Retina (tissue), 1 donor: ENCODE measurements at places on chromosomes 1 and 21.

DNA sequence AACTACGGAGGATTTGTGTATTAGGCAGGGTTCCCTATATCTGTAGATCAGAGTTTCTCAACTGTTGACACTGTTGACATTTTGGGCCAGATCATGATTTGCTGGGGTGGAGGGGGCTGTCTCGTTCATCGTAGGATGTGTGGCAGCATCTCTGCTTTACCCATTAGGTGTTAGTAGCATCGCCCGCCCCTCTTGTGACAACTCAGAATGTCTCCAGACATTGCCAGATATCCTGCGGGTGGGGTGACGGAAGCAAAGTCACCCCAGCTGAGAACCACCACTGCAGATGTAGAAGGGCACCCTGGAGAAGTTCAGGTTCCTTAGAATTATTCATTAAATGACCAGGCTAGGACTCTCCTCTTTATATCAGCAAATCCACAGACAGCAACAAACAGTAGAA lies 125.9 kb downstream of the CLIC6 start:
- no peak for DNase-seq

DNA sequence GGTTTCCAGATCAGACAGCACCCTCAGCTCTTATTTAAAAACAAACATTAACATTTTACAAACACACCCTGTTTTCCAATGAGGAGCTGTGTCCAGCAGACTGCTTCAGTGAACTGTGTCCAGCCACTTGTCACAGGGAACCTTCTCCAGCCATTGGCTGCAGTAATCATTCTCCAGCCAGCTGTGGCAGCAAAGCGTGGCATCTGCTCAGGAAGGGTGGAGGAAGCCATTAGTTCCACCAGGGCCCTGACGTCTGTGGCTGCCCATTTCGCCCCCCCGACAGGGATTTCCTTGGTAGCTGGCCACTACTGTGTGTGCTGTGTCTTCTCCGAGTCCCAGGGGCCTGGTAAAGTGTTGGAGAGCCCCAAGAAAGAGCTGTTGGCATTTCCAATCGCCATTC lies 62.9 kb upstream of the SELENON start:
- DNase-seq = no peak

- no peak for DNase-seq
Observed at GRCh38 chr1:174265282-174265681, 106.0 kb downstream of the RABGAP1L start.

GRCh38 chr1:164794356-164794755 lies 235.4 kb downstream of the PBX1 start:
- DNase-seq = no peak

DNA sequence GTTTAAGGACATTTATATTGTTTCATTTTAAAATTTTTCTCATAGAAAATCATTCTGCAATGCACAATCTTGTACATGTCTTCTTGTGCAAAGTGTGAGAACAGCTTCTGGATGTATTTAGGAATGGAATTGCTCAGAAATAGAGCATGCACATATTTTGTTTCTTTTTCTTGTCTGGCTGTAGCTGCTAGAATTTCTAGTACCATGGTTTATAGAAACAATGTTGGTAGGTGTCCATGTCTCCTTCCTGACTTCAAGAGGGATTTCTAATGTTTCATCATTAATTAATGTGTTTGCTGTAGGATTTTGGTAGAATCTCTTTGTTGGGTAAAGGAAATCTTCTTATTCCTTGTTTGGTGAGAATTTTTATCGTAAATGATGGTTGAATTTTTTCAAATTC lies 99.0 kb downstream of the RYR2 start:
- DNase-seq = no peak

DNA sequence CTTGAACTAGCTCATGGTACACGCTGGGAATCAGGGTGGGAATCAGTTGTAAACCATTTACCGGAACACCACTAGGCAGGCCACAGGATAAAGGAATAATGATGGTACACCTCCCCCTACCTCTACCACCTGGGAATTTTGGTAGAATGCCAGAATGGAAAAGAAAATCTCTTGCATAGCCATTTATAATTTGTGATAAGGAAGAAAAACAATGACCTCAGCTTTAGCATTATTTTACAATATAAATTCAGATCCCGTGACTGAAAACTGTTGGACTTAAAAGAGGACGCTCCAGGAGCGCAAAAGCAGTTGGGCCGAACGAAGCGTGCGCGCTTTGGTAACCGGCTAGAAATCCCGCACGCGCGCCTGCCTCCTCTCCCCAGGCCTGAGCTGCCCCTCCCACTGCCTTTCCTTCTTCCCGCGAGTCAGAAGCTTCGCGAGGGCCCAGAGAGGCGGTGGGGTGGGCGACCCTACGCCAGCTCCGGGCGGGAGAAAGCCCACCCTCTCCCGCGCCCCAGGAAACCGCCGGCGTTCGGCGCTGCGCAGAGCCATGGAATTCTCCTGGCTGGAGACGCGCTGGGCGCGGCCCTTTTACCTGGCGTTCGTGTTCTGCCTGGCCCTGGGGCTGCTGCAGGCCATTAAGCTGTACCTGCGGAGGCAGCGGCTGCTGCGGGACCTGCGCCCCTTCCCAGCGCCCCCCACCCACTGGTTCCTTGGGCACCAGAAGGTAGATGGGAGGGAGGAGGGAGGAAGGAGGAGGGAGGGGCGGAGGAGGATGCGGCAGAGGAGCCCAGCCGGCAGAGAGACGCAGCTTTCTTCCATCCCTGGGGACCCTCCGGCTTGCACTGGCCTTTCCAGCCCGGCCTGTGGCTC lies at the start of gene CYP4X1:
Gene CYP4X1 (plus strand): TSS at position 402 of the 873 bp plus-strand sequence. CDS start 149 bp downstream, at position 551.
- peak; percentile 76 for DNase-seq

GRCh38 chr1:92094090-92094489 lies 13.9 kb downstream of the BTBD8 start:
- DNase-seq = no peak

GRCh38 chr21:46570631-46571030 lies 34.3 kb downstream of the S100B start:
- DNase-seq = no peak

- no peak for DNase-seq
Observed at GRCh38 chr1:94063379-94063778, 57.6 kb downstream of the ABCA4 start.

DNA sequence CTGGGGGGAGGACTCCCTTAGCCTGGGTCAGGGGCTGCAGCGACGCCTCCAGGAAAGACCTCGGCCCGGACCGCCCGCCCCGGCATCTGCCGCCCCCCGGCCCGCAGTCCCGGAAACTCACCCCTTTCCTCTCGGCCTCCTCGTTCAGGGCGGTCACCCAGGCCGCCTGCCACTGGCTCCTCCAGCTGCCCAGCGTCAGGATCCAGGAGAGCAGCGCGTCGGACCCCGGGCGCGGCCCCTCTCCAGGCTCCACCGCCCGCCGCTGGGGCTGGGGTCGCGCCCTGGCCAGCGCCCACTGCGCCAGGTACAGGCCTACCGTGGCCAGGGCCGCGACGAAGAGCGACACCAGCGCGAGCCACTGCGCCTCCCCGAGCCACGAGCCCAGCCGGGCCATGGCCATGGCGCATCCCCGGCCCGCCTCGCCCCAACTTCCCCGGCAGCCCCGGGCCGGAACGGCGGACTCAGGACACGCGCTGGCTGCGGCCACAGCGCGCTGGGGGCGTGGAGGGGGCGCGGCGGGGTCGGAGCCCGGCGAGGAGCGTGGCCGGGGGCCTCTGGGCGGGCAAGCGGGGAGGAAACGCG lies 478 bp downstream of the C2CD2 start:
- peak; percentile 72 for DNase-seq

- no peak for DNase-seq
Observed at GRCh38 chr1:235941876-235942624, 75.3 kb upstream of the LYST start.

DNA sequence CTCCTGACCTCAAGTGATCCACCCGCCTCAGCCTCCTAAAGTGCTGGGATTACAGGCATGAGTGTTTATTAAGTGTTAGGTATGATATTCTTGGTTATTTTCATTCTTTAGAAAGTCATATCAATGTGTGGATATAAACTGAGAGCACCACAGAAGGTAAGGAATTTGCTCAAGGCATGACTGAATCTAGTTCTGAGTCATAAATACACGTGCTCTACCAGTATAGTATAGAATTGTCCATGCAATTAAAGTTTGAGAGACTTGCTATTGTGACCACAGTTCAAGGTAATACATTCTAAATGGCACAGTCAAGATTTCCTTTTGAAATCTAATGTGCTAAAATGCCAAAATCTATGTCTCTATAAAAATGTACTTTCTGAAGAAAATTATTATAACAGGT lies 401.1 kb upstream of the CHRM3 start:
- no peak for DNase-seq

DNA sequence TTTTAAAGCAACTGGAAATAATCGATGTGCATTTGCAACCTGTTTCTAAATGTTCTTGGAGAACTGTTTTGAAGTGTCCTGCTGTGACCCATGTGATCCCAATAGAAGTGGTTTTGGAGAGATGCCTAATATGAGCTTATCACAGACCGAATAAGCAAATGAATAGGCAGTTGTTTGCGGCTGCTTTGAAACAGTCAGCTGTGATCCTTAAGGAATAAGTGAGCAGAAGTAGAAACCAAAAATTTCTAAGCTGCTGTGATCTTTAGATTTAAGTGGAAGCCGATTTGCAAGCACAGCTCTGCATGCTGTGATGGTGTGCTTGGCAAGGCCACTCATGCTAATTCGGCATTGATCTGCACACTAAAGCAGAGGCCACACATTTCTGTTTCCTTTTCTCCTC lies 329.5 kb upstream of the DUSP10 start:
- no peak for DNase-seq

DNA sequence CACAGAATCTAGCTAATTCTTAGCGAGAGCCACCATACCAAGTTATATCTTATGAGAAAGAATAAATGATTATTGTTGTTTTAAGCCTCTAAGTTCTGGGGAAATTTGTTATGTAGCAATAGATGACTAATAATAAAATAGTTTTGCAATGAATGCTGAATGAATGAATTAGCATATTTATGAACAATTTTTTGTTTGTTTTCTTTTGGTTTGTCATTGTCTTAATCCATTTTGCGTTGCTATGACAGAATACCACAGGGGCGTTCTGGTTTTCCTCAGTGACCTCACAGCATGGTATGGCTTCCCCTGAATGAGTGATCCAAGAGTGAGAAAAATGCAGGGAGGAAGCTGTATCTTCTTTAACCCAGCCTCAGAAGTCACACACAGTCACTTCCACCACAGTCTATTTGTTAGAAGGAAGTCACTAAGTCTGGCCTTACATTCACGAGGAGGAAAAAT lies 53.8 kb upstream of the HPDL start:
- DNase-seq = no peak

DNA sequence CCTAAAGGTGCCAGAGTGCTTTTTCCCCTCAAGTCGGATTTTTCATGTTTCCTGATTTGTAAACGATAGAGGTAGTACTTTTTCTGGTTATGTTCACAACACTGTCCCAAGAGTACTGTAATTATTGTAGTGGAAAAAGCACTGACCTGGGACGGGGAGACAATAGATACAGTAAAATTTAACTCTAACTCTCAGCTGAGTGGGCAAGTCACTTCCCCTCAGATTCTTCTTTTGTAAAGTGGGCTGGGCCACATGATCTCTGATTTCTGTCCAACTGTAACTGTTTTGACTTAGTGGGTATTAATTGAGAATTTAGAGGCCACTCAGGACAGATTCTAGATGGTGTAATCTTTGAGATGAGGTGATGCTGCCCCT lies 19.1 kb downstream of the MARCKSL1 start:
- no peak for DNase-seq

DNA sequence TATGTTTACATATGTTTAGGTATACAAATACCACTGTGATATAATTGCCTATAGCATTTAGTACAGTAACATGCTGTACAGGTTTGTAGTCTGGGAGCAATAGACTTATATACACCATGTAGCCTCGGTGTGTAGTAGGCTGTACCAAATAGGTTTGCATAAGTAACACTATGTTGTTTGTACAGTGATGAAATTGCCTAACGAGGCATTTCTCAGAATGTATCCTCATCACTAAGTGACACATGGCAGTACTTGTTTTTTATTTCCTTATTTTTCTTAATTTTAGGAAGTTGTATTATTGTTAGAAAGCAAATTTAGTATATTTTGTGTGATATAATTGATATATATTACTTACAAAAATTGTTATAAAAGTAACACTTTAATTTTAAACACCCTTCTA lies 840.9 kb downstream of the LTN1 start:
- no peak for DNase-seq

GRCh38 chr1:8211883-8212579 lies 105.9 kb upstream of the SLC45A1 start:
- no peak for DNase-seq

DNA sequence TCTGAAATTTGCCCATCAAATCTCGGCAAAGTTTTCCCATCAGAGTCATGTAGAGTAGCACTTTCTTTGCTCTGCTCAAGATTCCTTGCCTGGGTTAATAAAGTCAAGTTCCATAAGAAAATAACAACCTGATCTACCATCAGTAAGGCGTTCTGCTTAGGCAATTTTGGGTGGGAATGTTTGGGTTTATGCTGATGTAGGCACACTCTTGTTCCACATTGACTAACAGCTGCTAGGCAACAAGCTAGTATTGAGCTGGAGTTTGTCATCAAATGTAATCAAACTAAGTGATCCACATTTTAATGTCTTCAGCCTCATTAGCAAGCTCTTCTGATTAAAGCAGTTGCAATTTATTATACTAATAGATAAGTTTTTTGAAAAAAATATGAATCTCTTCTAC lies 12.1 kb upstream of the HMCN1 start:
- DNase-seq = no peak

GRCh38 chr1:51314974-51315373 lies 15.4 kb downstream of the TTC39A start:
- no peak for DNase-seq

DNA sequence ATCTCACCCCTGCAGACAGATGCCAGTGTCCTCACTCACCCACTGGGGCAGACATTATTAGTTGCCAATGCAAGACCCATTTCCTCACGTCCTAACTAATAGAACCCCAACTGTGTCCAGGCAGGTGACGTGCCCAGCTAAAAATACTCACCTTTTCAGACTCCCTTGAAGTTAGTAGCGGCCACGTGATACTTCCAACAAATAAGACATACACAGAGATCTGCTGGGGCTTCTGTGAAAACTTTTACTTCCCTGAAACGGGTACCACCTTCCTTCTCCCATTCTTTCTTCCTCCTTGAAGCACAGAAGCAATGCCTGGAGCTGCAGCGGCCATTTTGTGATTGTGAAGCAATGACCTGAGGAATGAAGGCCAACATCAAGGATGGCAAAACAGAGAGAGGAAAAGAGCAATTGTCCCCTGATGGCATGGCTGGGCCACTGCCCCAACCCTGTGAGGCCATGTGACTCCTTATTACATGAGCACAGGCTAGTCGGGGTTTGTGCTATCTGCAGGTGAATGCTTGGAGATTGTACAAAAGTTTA lies 74.4 kb upstream of the TMPRSS2 start:
- no peak for DNase-seq
